ENCODE measurements at places on chromosomes 7 and 10. TPM values are rescaled to one million over a fixed set of nuclear protein-coding genes. Genes with fewer than 3 reads are reported as not detected.

Gene ZP3
- 0.86 TPM for total RNA-seq

Gene PON3
- under 0.01 TPM for total RNA-seq

Gene AMPH
- total RNA-seq = 0.86 TPM

Gene NPC1L1
- total RNA-seq = not detected

Gene LSM5
- total RNA-seq = 27.1 TPM

Gene TEX47
- not detected for total RNA-seq

Gene BAIAP2L1
- 9.1 TPM for total RNA-seq

Gene KCND2
- total RNA-seq = 16.1 TPM

Gene EVX1
- not detected for total RNA-seq

Gene HECW1
- total RNA-seq = 1.7 TPM

Gene TMEM176B
- not detected for total RNA-seq

Gene SYT15
- total RNA-seq = 0.64 TPM

Gene CPA2
- total RNA-seq = 0.32 TPM

Measured in fibroblast of villous mesenchyme (primary cell).